ENCODE measurements at places on chromosomes 3 and 15.

DNA sequence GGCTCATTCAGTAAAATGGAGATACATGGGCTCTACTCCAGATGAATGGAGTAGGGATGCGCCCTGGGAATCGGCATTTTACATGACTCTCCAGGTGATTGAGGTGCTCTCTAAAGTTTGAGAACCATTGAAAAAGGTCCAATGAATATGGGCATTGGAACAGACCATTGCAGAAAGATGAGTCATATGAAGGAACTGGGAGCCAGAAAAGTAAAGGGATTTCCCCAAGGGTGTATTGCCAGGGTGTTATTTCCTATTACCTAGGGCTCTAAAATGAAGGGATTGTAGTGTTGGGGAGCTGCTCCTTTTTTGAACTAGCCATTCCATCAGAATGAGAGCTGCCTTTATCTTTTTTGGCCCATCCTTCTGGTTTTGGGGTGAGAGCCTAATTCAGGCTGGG, 21.7 kb downstream of the CLDN11 start:
- DNase-seq, result no peak

DNA sequence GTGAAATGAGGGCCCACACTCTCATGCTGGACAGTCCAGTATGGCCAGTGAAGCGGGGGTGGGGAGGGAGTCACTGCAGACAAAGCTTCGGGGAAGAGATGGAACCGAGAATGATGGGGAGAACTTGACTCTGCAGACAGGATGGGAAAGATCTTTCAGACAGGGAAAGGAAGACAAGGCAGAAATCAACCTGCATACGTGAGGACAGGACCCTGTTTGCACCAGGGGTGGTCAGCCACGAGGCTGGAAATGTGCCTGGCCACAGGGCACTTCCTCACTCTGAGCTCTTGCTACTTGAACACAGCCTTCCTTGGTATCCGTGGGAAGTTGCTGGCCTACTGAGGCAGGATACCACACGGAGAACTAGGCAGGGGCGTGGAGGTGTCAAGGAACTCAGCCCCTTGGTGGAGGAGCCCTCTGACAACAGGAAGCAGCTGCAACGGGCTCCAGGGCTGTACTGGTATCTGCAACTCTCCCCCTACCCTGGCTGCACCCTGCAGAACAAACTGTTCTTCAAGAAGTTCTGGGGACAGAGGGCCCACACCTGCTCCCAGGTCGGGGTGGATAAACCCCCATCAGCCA, 9.3 kb upstream of the SRP14 start:
- no peak for DNase-seq

- DNase-seq, result peak; percentile 34
Measured at GRCh38 chr3:105836533-105836932, 32.3 kb downstream of the CBLB start.

GRCh38 chr3:24740326-24740725, 245.7 kb upstream of the THRB start:
- DNase-seq, result no peak

GRCh38 chr3:37279236-37279635, 104.9 kb upstream of the LRRFIP2 start:
- no peak for DNase-seq

Measured in MG63 (cell line).